BJ (cell line): ENCODE measurements at places on chromosomes 13 and 19.

- no peak for DNase-seq
These were observed 3.0 kb upstream of the COX6B1 start for GRCh38 chr19:35644987-35645679.

DNA sequence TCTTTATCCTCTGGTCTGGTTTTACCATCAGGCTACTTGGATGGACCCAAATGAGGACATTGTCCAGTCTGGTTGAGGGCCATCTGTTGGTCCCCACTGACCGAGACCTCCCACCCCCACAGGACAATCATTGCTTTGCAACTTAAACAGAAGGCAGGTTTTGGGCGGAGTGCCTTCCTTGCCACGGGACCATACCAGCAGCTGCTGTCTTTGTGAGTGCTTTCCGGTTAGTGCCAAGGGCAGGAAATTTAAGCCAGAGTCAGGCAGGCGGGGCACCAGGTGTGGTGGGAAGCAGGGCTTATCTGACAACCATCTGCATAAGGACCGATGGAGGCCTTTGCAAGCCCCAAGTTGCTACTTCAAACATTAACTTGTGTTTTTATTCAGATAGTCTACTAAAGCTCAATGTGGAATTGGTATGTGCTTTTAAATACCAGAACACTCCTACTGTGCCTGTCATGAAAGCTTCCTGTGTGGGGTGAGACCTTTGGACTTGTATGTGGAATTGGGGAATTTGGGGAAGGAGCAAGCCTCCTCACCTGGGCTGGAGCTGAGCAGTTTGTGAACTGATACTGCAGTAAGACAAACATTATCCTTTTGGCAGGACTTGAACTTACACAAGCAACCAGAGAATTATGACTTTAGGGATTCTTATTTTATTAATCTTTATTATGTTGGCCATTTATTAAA lies 39.3 kb upstream of the UBE2L5 start:
- DNase-seq = no peak

GRCh38 chr19:23709347-23709746 lies 22.3 kb upstream of the ZNF675 start:
- no peak for DNase-seq

DNA sequence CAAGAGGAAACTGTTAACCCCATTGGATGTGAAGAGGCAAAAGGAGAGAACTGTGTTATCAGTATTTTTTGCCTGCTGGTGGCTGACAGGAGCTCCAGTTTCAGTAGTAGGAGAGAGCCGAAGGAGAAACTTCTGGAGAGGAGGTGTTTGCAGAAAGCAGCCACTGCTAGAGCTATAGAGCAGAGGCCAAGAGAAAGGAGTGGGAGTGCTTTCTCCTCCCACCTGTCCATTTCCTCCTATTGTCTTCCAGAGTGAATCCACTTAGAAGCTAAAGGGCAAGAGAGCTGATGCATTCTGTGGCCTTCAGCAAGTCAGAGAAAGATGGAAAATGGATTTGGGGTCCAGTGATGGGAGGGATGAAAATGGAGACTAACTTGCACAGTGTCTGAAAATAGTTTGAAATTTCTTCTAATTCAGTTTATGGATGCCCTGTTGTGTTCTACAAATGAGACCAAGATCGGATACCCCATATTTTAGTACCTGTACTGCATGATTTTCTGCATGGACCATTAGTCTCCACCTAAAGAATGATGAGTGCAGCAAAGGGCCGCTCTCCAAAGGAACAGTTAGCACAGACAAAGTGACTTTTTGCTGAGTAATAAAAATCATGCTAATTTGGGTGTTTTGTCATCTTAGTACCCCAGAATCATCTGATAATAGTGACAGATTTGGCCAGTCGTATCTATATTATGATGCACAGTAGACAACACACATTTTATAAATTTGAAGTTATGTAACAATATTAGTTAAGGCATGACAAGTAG lies 10.7 kb downstream of the HS6ST3 start:
- no peak for DNase-seq

GRCh38 chr19:27851543-27852060 lies 1361.3 kb downstream of the UQCRFS1 start:
- no peak for DNase-seq

DNA sequence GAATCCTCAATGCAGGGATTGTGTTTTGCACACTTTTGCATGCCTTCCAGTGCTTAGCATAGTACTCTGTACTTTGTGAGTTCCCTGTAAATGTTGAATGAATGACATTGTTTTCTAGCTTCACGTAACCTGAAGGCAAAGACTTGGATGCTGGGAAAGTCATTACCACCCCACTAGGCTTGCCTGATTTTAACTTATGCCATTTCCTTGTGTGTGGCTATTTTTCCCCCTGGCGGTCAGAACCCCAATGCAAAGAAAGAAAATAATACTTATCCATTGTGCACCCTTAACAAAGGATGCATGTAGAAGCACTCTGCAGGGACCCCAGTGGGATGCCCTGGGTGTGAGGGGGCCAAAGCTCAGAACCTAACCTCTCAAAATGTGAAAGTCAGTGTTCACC lies 1.2 kb upstream of the ENOX1 start:
- no peak for DNase-seq

DNA sequence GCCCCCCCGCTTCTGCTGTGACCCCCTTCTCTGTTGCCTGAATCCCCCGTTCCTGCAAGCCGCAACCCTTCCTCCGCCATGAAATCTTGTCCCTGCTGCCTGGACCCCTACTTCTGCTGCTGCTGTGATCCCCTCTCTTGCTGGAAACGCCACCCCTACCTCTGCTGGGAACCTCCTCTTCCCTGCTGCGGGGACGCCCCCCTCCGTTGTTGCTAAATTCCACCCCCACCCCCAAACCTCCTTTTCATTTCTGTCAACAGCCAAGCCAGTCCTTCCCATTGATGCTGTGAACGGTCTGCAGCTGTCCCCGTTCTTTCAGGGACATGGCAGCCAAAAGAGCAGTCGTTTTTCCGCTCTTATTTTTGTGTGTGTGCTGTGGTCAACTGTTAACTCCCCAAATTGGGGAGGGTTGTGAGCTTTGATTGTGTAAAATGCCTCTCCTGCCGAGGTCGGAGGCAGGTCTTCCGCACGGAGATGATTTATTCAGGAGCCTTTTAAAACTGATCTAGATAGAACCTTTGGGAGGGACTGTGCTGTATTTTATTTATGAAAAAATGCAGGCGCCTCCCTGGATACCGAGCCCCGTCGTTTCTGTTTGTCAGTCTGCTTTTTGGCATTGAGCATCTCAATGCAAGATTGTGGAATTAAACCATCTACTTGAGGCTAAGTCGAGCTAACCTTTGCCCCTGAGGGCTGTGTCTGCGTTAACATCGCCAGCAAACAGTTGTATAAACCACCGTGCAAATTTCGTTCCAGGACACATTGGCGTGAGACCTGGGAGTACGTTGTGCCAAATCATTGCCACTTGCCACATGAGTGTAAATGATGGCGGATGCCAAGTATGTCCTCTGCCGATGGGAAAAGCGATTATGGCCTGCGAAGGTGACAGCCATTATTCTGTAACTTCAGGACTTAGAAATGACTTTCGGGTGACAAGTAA lies 27.9 kb upstream of the NDUFS7 start:
- DNase-seq = no peak

GRCh38 chr19:30679789-30680188 lies 307.6 kb downstream of the ZNF536 start:
- DNase-seq = no peak

- no peak for DNase-seq
These were observed 14.7 kb downstream of the ELL start for GRCh38 chr19:18507021-18507726.

GRCh38 chr13:71320452-71320851 lies 546.6 kb downstream of the DACH1 start:
- DNase-seq = no peak

GRCh38 chr19:1400281-1401137 lies 833 bp downstream of the GAMT start:
- DNase-seq = no peak

GRCh38 chr19:391726-392374 lies 17.1 kb downstream of the C2CD4C start:
- no peak for DNase-seq

DNA sequence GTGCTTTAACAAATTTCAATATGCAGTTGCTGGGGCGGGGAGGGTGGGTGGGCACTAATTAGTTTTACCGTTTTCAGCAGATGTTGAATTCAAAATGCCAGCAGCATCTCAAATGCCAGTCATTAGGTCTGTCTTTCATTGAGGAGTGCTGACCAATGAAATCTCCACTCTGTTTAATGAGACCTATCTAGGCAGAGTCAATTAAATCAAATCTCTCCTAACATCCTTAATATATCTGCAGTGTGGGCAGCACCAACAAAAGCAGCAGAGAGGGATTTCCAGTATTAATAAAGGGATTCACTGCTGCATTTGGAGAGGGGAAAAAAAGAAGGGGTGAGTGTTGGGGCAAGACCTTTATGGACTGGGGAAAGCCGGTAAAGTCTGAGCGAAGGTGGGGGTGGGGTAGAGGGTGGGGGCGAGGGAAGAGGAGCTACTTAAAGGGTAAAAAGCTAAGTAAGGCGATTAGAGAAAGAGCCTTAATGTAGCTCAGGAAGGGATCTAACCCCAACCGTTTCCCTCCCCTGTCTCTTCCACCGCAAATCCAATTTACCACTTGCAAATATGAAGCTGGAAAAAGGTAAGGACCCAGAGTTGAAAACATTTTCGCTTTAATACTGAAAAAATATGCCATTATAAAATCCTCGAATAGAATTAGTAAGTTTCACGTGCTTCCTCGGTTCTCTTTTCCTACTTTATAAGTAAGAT lies 4.5 kb downstream of the SLITRK1 start:
- DNase-seq = no peak

- no peak for DNase-seq
These were observed 1.9 kb downstream of the FOXO1 start for GRCh38 chr13:40664350-40665125.

- no peak for DNase-seq
These were observed 84.2 kb downstream of the COL4A2 start for GRCh38 chr13:110391273-110391672.

GRCh38 chr19:48006762-48007161 lies 12.3 kb downstream of the ELSPBP1 start:
- no peak for DNase-seq

DNA sequence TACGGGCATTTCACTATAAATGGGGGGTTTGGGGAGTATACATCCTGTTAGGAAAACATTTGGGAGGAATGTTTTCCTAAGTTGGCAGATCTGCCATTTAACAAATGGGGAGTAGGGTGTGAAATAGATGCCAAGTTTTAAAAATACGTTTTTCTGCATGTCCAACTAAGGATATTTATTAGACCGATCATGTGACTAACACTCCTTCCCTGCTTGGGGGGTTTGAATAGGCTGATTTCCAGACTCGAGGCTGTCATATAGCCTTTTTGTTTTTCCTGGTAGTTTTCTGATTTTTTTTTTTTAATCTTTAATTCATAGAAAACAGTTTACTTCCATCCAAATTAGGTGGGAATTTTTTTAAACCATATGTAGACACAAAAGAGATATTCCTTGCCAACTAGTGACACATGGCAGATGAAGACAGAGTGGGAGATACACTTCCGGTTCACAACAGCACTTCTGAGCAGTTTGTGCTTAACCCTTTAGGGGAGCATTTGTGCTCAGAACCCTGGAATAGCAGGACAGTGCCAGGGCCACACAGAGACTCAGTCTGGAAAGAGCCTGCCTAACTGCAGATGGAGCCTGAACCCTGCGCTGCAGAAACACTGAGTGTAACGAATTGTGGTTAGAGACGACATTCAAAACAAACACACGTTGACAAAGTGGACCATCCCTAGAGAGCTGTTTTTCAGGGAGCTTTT lies 5.6 kb upstream of the GATAD2A start:
- DNase-seq = no peak

DNA sequence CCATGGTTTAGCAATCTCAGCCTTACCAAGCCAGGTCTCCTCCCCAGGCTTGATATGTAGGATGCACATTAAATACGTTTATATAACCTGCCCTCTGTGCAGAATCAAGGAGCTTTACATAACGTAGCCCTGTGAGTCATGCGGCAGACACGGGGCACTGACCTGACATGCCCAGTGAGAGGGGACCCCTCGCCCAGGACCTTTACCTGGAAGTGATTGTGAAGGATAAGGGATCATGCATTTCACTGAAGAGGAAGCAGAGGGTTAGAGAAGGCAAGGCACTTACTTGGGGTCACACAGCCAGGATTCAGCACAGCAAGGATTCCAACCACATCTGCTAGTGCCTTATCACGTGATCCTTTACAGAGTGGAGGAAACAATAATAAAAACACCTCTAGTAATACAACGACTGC lies 18.9 kb upstream of the FOSB start:
- DNase-seq = no peak

GRCh38 chr19:3837332-3837731 lies 31.5 kb downstream of the ZFR2 start:
- DNase-seq = no peak

- no peak for DNase-seq
These were observed 345.3 kb downstream of the MYO16 start for GRCh38 chr13:108974686-108975085.

GRCh38 chr19:7720351-7720750 lies 11.6 kb downstream of the CLEC4G start:
- DNase-seq = no peak
